ENCODE measurements at places on chromosomes 7 and 10.

DNA sequence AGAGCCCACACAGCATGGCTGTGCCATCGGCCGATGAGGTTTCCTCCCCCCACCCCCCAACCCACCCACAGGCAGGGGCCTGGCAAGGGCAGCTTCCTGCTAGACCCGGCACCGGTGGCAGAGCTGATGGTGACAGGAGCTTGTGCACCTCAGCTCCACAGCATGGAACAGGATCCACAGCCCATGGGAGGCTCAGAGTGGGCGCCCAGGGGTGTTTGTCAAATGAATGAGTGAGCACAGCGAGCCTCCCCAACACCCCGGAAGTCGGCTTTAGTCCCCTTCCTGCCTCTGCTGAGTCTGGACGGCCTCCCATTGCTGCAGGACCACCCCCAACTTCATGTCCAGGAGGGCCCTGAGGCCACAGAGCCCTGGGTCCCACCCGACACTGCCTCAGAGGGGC lies 68.9 kb downstream of the PDGFA start:
- DNase-seq: no peak

GRCh38 chr10:127000598-127000997 lies 95.4 kb downstream of the DOCK1 start:
- no peak for DNase-seq

- DNase-seq: no peak
Measured at GRCh38 chr7:24407965-24408364, 124.0 kb downstream of the NPY start.

DNA sequence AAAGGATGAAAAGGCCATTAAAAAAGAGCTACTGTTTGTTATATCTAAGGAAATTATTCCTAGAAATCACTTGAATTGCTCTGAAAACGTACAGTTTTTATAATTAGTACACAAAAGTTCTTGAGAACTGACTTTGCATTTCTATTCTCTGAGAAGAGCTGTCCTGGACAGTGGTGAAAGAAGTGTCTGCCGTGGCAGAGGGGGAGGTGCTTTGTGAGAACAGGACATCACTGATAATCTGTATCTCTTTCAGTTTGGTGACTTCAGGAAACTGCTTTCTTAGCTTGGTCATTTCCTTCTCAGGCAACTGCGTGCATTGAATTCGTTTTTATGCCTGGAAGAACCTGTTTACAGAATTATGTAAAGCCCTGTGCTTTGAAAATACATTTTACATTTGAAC lies 52.1 kb downstream of the POLL start:
- DNase-seq: no peak

- peak; percentile 5 for DNase-seq
Measured at GRCh38 chr7:53325061-53325460, 289.6 kb downstream of the POM121L12 start.

GRCh38 chr7:117281562-117281961 lies 41.3 kb downstream of the WNT2 start:
- DNase-seq: no peak

- no peak for DNase-seq
Measured at GRCh38 chr10:100216006-100216405, 13.4 kb downstream of the CHUK start.

DNA sequence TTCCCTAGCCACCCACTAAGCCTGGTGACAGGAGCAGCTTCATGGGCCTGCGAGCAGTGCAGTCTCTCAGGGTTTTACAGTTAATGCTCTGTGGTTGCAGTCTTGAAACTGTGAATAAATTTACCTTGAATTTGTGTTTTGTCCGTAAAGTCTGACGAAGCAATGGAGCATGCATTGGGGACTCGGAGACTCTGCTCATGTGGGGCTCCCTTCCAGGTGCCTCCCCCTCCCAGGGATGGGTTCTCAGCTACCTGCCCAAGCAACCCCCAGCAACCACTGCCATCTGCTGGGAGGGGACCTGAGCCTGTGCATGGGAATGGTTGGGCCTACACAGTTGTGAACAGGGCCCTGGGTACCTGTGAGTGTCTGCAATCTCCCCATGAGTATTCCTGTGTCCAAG lies 36.3 kb upstream of the IKZF1 start:
- no peak for DNase-seq

DNA sequence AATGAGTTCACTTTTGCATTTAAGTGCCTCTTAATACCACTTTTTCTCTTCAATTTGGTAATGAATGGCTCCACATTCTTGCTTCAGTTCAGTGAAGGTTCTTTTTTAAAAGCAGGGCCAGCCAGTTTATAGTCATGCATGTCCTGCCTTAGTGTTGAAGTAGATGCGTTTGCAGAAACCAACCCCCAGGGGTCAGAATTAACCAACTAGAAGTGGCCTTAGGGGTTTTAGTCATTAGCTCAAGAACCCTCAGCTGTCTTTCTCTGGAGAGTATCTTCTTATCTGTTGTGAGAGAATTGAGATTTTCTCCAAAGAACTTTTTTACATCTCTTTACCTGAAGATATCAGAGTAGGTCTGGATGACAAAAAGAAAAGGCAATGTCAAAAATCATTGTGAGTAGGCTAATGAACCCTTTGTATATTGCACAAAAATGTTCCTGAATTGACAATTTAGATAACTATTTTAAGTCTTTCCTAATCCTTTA lies 82.2 kb downstream of the PIK3CG start:
- peak; percentile 75 for DNase-seq

GRCh38 chr7:92661651-92662050 lies 71.5 kb upstream of the FAM133B start:
- no peak for DNase-seq

DNA sequence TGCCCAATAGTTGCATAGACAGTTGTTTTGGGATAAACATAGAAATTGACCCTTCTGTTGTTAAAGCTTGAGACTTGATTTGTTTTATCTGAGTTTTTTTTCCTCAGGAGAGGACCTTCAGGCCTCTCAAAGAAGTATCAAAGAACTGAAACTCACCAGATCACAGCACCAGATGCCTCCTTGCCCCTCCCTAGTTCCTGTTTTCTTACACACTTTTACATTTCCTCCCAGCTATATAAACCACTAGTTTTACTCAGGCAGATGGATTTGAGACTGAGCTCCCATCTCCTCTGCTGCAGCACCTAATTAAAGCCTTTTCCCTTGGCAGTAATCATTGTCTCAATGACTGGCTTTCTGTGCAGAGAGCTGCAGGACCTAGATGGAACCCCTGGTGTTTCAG lies 150.6 kb upstream of the NRG3 start:
- DNase-seq: no peak

DNA sequence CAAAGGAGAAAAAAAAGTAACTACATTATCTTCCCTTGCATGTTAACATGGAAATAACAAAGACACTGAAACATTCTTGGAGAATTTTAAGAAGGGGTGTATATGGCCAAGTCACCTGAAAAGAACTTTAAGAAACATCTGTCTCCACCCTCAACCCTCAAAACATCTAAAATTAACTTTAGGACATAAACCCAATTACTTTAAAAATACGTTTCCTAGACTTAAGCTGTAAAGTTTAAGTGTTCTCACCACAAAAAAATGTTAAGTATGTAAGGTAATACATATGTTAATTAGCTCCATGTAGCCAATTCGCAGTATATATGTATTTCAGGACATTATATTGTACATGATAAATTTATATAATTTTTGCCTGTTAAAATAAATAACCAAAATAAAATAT lies 71.1 kb upstream of the GLCCI1 start:
- no peak for DNase-seq

DNA sequence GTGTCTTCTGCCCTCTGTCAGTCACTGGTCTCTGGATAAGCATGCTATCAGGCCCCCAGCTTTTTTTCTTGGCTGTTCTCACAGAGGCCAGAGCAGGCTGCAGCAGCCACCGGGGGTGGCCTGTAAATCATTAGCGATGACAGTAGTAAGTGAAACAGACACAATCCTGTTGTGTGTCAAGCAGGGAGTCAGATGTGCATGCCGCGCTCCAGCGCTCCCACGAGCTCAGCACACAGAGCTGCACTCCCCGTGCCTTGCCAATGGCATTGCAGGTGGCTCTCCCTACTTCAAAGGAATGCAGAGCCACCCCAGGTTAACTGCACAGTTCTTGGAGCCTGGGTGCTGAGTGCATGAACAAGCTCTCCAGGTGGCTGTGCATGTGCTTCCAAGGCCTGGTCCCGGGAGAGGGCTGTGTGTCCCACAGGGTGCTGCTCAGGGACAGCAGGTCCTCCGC lies 226.1 kb downstream of the GLRX3 start:
- no peak for DNase-seq

DNA sequence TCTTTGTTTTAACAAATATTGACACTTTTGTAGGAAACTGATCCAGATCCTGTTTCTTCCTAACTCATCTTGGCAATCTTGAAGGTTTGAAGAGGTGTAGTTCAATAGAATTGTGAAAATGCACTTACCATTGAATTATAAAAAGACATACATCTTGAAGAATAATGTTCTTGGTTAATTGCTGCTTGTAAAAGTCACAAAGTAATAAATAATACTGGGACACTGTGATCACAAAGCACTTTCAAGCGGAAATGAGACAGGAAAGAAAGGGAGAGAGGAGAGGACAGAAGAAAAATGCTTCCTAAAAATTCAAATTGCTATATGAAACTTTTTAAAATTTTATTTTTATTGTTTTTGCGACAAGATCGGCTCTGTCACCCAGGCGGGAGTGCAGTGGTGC lies 15.2 kb upstream of the NFE2L3 start:
- DNase-seq: no peak

DNA sequence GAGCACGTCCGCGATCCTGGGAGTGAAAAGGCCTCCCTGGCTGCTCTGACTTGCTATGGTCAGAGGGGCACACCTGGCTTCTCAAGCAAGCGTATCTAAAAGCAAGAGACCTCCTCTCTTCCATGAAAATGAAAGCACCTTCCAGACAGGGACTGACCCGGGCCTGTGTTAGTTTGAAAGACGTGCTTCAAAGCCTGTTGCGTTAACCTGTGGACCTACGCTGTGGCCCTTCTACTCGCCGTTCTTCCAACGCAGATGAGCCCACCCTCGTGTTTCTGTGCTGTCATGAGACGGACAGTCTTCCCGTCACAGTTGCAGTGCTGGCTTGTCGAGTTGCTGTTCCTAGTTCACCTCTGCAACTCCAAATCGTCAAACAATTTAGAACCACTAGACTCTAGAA lies 15.5 kb upstream of the GDI2 start:
- no peak for DNase-seq

DNA sequence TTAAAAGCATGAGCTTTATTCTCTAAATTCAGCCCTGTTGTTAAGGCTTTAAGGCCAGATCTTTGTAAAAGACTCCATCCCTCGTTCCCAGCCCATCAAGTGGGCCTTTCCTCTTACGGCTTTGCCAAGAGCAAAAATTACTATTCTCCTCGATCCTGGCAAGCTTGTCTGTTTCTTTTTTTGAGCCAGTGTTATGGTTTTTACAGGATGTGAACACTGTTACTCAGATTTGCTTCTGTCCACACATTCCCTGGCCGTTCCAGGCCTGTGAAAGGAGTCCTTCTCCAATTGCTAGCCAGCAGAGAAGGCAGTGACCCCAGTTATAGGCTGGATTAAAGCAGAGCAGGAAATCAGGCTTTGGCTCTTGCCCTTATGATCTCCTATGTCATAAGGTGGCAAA lies 47.0 kb upstream of the EPC1 start:
- DNase-seq: no peak

- peak; percentile 18 for DNase-seq
Measured at GRCh38 chr7:11212816-11213215, 239.1 kb downstream of the PHF14 start.

DNA sequence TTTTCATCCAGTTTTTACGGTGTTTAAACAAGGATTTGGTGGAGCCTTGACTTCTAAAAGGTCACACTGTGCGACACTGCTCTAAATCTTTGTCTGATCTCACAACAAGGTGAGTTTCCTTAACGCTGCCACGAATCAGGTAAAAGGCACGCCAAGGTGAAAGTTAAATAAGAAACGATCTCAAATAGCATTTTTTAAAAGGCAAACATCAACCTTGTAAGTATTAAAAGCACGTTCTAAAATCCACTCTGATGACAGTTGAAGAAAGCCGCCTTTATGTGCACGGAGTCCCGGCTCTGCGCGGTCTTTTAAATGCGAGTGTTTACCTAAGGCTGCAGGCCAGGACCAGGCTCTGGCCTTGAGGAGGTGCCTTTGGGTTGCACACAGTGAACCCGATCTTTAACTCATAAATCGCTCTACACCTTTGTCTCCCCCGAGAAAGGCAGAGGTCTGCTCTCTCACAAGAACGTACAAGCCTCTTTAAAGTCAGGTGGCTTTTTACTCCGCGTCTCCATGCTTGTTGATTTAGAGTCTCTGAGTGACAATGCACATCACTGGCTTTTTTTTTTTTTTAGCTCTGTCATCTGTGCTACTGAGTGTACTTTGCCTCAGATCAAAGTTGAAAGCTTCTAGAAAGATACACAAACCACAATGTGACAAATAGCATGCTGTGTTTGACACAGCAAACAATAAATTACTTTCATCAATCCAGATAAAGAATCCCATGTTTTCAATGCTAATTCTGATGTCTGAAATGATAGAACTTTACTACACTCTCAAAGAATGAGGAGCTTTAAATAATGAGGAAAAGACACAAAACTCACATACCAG lies 25.9 kb upstream of the RNF32 start:
- DNase-seq: no peak

GRCh38 chr10:110392121-110392520 lies 87.4 kb upstream of the SMNDC1 start:
- DNase-seq: no peak

- DNase-seq: no peak
Measured at GRCh38 chr10:46046261-46046660, at the start of gene MSMB. Gene MSMB, minus strand, starts transcription at chr10:46046269. Its CDS starts 32 bp downstream, at chr10:46046237.

DNA sequence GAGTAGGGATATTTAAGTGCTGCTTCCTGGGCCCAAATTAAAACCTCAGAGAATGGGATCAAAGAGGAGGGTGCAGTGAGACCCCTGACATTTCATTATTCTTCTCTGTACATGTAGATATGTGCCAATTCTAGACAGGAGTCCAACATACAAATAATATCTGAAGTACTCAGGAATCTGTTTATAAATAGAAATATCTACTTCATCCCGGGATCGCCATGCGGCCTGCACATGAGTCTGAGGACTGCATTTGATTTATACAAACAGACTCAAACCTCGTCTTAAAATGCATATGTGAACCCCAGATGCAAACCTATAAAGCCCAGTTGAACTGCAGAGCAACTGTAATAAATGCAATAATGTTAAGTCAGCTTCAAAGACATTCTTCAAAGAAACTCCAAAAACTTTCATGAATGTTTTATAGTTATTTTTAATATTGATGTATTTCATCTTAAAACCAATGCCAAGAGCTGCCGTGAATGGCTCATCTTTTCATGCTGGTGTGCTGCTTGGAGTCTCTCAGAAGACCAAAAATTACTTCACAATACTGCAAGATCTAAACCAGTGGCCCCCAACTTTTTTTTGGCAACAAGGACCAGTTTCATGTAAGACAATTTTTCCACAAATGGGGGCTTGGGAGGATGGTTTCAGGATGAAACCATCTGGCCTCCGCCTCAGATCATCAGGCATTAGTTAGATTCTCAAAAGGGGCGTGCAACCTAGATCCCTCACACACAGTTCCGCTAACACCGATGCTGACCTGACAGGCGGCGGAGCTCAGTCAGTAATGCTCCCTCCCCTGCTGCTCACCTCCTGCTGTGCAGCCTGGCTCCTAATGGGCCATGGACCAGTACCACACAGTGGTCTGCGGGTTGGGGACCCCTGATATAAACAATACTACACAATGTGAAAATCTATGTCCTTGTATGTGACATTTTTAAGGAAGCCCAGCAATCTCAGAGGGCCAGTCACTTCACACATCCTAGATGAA lies 166.9 kb downstream of the PARD3 start:
- no peak for DNase-seq

- DNase-seq: peak; percentile 4
Measured at GRCh38 chr7:109893231-109893630, 1197.7 kb upstream of the LRRN3 start.

Measured in astrocyte of the spinal cord (primary cell).